Right ventricle myocardium inferior (tissue), 1 donor: ENCODE measurements at places on chromosomes 1 and 21. TPM values are rescaled to one million over a fixed set of nuclear protein-coding genes. Genes with fewer than 3 reads are reported as not detected.

The BTG2 gene
- 44.8 TPM for total RNA-seq

The TRIM67 gene
- total RNA-seq: 0.11 TPM

The DISC1 gene
- 3.9 TPM for total RNA-seq

DNA sequence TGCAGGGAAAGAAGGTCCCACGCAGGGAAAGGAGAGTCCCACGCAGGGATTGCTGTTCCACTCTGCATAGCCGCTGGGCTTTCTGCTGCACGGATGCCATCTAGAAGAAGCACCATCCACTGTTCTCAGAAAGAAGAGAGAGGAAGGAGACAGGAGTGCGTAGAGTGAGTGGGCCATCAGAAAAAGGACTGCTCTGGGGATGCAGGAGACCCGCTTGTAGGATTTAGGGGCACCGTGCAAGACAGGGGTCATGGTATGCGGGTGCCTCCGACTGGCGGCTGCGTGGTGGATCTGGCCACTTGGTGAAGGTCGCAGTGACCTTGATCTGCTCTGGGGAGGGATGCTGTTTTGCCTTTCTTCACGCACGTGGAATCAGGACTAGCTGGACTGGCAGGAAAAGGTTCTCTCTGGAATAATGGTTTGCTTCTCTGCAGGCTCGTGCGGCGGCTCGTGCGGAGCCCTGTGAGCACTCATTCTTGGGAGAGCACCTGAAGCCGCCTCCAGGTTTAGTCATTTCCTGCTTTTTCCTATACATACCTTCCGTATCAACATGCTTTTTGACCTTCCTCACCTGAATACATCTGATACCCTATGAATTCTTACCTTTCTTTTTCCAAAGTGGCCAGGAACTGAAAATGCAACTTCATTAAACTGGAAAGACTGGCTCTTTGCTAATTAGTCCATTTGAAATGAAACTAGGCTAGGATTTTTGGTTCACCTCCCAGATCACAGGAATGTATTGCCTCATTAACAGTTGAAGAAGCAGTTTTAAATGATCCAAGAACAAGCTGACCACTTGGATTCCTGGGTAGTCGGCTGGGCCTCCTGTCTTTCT is 181.6 kb downstream of the KIF26B start:
- DNase-seq: no peak

DNA sequence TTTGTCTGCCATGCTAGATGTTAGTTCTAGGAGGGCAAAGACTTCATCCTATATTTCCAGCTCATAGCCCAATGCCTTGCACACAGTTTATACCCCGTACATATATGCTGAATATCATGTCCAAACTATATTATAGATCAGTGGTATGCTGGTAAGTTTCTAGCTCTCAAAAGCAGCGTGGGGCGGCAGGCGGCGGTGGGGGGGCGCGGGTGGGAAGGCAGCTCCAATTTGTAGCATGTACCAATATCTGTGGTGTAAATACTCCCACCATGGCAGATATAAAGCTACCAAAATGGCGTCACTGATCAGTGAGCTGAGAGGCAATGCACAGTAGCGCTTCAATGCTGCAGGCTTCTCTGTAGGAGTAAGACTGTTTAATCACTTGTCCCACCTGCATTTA is 77.1 kb downstream of the PATJ start:
- no peak for DNase-seq

DNA sequence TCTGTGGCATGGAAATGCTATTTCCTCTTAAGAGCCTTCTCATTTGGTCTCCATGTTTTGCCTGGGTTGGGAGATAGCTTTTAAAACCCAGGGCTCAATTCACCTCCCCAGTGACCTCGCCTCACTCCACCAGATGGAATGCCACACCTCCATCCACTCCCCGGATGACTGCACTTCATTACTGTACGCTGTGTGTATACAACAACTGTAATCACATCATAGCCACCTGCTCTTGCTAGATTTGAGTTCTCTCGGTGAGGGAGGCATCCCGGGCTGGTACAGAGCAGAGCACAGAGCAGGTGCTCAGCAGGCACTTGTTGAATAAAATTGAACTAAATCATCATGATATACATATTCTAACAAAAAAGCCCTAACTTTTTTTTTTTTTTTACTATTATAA is 26.0 kb downstream of the SDE2 start:
- no peak for DNase-seq

DNA sequence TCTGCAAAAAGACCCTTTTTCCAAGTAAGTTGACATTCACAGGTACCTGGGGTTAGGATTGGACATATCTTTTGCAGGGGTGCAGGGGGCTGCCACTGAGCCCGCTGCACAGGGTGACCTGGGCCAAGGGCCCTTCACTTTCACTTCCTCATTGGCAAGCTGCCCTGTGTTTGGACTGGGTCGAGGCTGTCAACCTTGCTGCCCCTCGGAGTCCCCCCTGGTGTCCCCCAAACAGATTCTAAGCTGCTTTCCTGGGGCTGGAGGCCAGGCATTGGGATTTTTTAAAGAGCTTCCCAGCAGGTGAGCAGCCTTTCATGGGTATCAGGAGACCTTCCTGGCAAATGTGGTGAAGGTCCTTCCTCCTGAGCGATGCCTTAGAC is 7.9 kb upstream of the UMODL1 start:
- DNase-seq: peak; percentile 44

DNA sequence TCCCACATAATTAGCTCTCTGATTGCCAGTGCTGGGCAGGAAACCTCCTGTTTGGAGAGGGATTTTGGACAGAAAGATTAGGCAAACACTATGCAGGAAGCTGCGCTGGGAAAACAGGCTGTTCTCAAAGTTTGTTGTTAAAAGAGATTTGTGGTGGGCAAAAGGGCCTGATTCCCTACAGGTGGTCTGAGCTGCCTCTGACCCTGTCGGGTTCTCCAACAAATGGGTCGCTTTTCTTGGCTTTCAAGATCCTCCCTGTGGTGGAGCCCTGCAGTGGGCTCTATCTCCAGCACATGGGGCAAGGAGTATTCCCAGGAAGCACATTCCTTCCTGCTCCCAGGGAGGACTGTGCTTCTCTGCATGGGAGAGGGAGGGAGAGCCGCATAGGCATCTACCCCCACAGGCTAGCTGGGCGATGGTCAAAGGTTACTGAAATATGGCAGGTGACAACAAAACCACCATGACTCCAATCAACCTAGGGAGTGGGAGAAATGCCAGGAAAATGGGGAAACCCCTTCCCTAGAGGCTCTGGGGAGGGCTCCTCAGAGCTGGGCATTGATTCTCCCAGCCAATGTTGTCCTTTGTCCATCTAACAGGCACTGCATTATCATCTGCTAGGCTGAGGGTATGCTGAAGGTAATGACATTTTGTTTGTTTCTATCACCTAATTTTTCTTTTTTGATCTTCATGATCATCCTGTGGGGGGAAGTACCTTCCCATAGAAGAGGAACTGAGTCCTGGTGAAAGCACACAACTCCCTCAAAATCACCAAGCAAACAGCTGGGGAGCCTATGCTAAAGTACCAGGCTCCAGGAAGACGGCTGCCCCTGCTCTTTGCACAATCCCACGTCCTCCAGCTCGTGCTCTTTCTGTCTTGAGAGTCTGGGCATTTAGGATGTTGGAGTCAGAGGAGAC is 85.3 kb downstream of the PLXNA2 start:
- no peak for DNase-seq

DNA sequence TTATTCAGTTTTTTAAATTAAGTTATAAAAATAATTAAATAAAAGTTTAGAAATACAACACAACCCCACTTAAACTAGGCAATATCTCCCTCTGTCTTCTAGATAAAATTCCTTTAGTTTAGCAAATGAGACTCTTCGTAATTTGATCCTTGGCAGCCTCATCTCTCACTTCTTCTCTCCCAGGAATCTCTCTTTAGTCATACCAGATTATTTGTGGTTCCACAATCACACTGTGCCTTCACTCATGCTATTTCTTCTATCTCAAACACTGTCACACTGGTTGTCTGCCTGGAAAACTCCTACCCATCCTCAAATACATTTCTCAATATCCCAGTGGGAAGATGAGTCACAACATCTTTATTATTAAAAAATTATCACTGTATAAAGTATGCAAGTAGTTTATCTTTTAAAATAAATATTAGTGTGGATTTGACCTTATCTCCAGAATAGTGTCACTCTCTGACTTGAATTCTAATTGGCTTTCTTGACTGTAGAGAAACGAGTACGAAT is 195.5 kb downstream of the KCNH1 start:
- DNase-seq: no peak

- DNase-seq: peak; percentile 90
These were observed 458 bp upstream of the ALPL start for GRCh38 chr1:21508580-21509350.

GRCh38 chr1:6497215-6497866 is 5.9 kb upstream of the PLEKHG5 start:
- DNase-seq: peak; percentile 84

DNA sequence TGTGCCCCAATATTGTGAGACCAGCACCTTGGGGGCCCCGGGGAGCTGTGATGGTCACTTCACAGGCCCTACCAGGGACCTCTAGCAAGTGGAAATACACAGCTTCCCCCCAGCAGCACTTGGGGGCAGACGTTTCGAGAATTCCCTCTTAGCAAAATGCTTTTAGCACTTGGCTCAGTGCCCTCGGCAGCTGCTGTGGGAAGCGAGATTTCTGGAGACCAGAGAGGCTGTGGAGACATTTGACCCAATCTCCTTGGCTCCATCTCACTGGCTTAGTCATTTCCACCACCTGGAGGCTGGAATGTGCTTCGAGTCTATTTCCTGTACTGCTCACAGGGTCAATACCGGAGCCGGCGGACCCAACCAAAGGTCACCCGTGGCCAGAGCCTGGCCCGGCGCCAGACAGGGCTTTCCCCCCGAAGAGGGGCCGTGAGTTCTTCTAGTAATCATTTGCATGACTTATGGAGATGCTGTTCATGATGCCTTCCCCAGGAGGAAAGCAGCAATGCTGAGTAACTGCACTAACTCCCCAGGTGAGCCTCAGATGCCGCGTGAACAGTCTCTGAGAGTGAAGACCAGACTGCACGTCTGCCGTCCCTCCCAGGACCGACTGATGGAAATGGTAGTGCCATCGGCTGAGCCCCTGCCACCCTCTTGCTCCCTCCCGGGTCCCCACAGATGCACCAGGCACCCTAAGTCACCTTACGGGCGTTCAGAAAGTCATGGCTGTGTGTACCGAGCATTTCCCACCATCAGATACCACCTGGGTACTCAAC is 4.4 kb upstream of the C2CD2 start:
- DNase-seq: no peak

DNA sequence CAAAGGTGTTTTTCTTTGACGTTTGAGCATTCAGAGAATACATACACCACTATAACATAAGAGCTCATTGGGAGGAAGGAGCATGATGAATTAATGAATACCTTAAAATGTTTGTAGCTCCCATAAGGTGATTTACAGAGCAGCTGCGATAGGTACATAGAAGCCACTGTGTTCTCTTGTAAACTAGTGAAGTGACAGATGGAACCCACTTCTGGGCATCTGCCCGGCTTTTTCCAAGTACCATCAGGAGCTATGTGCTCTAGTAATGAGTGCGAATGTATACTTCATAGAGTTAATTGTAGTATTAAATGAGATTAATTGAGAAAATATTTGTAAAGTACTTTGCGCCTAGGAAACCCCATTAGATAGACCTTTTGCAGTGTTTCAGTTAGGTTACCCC is 48.4 kb downstream of the HENMT1 start:
- DNase-seq: no peak

DNA sequence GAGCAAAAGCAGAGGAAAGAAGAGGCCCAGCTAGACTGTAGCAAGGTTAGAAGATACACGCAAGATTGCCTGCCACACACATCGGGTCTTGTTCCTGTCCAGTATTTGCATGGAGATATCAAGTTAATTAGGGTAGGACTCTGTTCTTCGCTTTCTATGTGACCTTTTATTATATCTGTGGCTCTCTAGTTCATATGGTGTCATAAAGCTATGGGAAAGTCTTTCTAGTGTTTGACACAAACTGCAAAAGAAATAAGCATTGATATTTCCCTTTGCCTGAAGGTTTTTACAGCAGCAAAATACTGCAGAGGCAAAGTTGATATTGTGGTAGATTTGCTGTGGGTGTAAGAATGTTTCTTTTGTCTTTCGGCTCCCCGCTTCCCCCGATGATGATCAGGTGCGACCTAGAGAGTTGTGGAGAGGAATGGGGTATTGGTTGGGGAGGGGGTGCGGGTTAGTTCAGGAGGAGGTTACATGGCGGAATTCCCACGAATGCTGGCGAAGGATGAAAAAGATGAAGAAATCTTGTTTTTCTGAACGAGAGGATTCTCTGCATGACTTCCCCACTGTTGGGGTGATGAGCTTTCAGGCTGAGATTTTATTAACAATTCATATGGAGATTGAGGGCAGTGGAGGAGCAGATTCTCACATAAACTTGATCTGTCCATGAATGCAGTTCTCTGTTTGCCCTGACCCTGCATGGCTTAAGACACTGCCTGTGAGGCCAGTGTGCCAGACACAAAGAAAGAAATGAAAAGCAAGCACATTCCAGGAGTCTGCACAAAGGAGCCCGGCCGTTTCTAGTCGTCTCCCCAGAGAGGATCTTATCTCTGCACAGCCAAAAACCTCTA is 550.2 kb downstream of the USP25 start:
- peak; percentile 41 for DNase-seq

DNA sequence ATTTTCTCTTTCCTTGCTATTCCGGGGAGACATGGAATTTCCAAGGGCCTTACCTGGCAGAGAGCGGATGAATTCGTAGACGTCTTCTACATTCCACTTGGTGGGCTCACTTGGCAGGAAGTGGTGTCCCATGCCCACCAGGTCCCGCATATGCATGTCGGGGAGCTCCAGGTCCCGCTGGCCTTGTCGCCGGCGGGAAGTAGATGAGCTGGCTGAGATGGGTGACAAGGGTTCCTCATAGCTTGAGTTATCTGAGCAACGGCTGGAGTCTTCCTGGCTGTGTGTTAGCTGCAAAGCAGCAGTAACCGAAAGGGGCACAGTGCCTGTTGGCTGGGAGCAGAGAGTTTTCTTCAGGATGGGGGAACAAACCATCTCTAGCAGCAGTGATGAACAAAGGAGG is 7.9 kb upstream of the A3GALT2 start:
- no peak for DNase-seq

GRCh38 chr1:27804791-27805190 is 25.8 kb upstream of the PPP1R8 start:
- no peak for DNase-seq
